Vagina (tissue), 2 donors: ENCODE measurements at places on chromosomes 7 and 10.

GRCh38 chr10:24894309-24894708, 58.1 kb downstream of the PRTFDC1 start:
- no peak for DNase-seq

DNA sequence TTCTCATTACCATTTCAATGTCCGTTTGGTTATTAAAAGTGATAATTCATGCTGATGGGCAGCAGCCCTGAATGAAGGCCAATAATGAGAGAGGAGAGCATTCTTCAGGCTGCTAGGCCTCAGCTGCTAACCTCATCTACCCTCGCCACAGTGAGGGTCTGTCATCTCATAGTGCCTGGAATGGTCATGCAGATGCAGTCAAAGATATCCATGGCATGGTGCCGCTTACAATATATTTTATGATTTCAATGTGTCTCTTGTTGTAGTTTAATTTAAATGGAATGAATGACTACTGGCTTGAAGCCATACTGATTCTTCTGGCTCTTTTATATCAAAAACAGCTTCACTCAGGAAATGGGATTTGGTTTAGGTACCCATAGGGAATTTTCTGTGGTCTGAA, 126.9 kb downstream of the SLC16A9 start:
- no peak for DNase-seq

DNA sequence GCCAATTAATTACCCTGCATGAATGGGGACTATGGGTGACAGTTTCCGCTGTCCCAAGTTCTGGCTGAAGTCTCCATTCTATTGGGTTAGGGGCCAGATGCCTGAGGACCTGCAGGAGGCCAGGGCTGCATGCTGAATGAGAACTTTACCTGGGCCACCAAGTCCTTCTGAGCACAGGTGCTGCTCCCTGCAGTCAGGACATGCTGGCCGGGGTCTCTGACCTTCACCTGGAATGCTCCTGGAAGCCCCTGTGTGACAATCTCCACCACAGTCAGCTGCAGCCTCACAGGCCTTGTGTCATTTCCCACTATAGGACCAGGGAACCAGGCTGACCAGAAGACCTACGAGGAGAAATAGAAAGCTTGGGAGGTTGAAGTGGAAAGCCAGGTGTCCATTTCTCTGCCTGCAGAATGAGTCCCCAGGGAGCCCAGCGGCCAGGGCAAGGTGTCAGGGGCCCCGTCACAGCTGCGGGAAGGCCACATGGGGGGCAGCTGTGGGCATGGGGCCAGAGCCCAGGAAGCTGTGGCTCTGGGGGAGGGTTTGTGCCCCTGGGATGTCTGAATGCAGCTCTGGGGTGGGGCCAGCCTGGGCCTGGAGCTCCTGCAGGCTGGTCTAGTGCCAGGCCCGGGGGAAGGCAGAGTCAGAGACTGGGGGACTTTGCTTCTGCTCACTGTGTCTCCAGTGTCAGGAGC, 5.6 kb upstream of the GIMAP8 start:
- DNase-seq = no peak

DNA sequence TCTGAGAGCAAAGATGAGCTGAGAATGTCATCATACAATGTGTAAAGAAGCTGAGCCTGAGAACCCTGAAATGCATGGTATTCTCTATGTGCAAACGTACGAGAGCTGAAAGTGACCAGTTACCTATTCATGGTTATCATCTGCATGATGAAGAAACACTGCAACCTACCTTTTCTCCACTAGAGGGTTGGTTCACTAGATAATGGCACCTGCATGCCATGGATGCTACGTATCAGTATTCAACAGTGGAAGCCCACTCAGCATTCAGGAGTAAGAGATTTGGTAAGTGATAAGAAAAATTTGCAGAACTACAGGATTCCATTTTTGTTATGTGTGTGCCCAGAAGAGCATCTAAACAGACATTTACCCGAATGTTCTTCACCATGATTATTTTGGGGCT, 145.4 kb downstream of the PTPRN2 start:
- DNase-seq = no peak

DNA sequence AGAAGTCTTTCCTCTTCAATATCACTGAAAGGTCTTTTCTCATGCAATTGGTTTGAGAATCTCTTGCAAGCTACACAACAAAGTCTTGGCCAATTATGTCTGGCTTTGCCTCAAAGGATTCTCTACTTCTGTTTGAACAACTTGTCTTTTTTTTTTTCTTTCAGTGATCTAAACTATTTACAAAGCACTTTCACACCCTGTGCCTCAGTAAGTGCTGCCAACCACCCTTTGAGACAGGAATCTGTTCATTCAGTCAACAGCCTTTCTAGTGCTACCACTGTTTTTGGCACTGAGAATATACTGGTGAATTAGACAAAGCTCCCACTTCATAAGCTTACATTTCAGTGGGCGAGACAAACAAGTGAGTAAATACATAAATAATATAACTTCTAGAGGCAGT, 26.9 kb upstream of the SDK1 start:
- DNase-seq = no peak

- no peak for DNase-seq
Observed at GRCh38 chr7:96578606-96579005, 131.0 kb downstream of the SEM1 start.

GRCh38 chr7:122886357-122887081, at the start of gene CADPS2:
Gene CADPS2 (minus strand): TSS chr7:122886460. CDS start chr7:122886337, 123 bp downstream.
- DNase-seq = peak; percentile 94

DNA sequence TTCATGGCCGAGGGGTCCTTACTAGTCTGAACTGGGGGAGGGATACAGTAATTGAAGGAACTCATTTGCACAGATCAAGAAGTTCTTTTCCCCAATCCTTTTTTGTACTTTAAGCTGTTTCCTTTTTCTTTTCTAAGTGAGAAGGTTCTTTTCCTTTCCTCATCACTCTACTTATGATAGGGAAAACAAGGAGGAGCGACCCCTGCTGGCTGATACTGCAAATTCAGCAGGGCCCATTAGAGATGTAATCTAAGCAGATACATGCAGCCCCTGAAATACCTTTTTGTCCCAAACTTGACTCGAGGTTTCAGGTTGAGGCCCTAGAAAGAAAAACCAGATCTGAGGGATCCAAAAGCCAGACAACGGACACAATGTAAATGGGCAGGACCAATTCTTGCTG, 305.5 kb downstream of the DNAJB9 start:
- DNase-seq = no peak

DNA sequence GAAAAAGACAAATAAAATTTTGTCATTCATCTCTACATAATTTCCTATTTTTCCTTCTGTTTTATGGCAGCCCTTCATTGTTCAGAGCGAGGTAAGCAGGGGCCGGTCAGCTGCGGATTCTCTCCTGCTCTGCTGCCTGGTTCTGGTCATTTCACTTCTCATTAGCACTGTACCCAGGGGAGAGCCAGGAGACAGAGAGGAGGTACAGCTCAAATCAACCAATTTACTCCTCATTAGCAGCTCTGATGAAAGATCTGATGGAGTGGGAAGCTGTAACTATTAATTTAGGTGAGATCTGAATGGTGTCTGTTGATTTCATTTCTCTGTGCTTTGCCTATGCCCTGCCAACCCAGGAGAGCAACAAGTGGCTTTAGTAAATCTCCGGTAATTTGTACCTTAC, 241.5 kb upstream of the PFKP start:
- DNase-seq = no peak

GRCh38 chr7:44569959-44570358, 3.7 kb downstream of the DDX56 start:
- no peak for DNase-seq

DNA sequence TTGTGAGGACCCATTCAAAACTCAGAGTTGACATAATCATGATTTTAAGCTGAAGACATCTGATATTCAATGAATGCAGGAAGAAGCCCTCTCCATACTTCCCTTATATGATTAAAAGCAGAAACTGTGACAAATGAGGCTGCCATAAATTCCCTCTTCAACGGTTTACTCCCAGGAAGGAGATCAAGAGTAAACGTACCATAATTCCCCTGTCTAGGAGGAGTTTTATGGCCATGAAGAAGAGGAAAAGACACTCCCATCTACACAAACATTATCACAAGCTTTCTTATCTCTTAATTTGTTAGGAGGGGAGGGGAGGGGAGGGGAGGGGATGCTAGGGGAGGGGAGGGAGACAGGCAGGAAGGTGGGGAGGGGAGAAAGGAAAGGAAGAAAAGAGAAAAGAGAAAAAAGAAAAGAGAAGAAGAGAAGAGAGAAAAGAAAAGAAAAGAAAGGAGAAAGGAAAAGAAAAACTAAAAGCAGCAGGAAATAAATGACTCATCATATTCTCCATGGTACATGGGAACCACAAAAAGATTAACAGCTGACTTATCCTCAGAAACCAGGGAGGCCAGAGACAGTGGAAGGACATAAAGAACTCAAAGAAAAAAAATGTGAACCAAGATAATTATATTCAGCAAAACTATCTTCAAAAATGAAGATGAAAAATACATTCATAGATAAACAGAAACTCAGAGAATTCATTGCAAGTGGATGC, 121.6 kb downstream of the ALOX5 start:
- no peak for DNase-seq

- no peak for DNase-seq
Observed at GRCh38 chr7:79893991-79894390, 240.6 kb upstream of the GNAI1 start.

- no peak for DNase-seq
Observed at GRCh38 chr10:104501864-104502579, 139.1 kb upstream of the SORCS3 start.

DNA sequence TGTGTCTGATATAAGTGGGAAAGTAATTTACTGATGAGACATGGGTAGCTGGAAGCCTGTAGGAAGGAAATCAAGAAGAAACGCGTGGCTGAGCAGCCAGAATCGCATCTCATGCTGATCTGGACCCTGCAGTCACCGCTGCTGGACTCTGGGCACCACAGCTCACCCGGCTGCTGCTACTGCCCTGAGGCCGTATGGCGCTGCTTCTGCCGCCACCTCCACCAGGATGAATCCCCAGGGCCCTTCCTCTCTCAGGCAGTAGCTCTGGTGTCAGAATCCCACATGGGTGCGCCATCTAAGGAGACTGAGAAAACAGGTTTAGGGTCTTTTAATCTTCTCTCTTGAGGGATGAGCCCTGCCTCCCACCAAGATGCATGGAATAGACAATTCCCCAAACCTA, 70.3 kb upstream of the AGK start:
- DNase-seq = no peak

DNA sequence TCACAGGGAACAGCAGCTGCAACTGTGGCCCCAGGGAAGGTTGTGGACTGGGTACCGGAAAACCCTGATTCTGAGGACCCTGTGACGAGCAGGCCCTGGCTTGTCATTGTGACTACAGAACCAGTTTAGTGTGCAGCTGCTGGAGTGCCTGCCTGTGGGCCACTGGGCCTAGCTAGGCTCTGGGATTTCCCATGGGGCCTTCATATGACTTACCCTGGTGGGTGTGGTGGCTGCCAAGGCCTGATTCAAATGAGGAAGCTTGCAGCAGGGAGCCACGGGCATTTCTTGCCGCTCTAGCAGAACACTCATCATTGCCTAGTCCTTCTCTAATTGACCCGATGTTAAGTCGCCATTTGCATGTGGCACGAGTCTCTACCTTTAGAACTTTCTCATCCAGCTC, 14.7 kb upstream of the CAMK2G start:
- DNase-seq = no peak

GRCh38 chr10:15859509-15859905, 800 bp downstream of the MINDY3 start:
- DNase-seq = no peak

- DNase-seq = no peak
Observed at GRCh38 chr10:130509881-130510689, 373.9 kb downstream of the GLRX3 start.

DNA sequence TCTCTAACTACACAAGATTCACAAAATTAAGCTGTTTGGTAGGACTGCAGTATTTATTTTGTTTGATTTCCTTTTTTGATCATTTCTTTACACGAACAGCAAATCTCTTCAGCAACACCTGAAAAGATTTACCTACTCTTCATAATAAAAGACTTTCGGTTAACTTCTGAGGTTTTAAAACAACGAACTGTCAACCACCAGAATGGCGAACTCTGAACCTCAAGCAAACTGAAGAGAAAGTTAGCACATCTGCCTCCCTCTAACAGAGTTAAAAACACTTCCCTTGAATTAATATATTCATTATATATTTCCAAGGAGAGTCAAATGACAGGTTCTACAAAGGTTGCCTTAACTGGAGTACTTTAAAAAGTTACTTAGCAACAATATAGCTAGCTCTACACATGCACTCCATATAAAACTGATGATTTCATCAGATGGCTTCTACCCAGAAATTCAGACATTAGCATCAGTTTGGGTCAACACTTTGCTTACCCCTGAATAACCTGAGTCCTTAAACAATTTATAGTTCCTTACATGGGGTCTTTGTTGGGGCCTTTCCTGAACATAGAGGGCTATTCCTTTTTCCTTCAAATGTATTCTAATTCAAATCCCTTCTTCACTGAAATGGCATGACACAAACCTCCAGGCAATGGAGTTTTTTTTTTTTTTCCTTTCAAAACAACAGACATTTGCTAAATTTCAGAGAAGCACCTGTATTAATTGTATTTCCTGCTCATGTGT, 118.3 kb downstream of the SEM1 start:
- no peak for DNase-seq

GRCh38 chr10:73366381-73367298, 8.0 kb upstream of the CFAP70 start:
- DNase-seq = no peak

- DNase-seq = no peak
Observed at GRCh38 chr7:83649701-83650100, 762 bp upstream of the SEMA3E start.

DNA sequence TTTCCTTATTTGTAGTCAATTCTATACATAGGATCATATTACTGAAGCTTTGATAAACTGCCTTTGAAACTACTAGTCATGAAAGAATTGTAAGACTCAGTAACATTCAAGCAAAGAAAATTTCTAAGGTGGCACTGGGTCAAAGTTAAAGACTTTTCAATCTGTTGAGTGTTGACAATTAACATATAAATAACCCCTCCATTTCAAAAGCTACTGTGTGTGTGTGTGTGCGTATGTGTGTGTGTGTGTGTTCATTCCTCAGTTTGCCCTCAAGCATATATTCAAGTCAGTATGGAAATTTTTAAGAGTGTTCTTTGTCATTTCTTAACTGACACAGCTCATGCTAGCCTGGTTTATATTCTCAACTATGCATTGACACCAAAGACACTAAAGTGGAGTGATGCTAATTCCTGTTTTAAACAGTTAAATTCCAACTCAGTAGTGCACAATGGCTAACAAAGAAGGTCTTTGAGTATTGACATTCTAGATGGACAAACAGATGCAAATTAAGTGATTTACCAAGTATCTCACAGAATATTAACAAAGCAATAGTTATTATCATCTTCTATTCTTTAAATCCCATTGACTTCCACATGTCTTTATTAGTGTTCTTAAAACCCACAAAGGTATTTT, 314.8 kb upstream of the GRM3 start:
- DNase-seq = no peak

- DNase-seq = no peak
Observed at GRCh38 chr10:50528206-50528605, 95.5 kb downstream of the SGMS1 start.

DNA sequence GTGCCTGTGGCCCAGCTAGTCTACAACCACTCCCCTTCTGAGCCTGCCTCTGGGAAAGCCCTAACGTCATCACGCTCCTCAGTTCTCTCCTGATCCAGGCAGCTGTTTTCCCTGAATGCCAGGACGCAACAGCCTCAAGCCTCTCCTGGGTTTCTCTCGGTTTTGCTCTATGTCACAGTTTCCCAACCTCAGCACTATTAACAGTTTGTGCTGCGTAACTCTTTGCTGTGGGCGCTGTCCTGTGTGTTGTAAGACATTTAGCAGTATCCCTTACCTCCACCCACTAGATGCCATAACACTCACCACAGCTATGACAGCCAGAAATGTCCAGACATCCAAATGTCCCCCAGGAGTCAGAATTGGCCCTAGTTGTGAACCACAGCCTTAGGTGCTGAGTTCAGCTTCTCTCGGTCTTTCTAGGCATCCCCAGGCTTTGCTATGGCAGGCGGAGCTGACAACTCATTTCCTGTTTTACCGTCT, 226.3 kb upstream of the NPVF start:
- DNase-seq = no peak
